NCI-H1048 (cell line): ENCODE measurements at places on chromosomes 7 and 10.
A peak's percentile ranks its signal among the peaks of the same experiment; 100 is the strongest.

DNA sequence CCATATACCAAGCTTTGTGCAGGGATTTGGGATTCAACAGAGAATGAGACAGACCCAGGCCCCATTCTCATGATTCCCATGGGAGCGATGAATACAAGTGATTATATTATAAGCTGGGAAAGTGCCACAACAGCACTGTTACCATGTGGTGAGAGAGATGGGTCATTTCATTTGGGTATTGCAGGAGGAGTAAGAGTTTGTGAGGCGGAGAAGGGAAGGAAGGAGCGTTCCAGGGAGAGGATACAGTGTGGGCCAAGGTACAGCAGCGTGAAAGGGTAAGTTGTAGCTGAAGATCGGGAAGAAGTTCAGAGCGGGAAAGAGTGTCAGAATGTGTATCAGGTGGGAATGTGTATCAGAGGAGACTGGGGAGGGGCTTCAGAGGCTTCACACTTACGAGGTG is 38.5 kb downstream of the GOLGA7B start:
- no peak for DNase-seq

- no peak for DNase-seq
These were observed 53.8 kb downstream of the KCTD7 start for GRCh38 chr7:66682350-66683093.

- DNase-seq: no peak
These were observed 59.9 kb downstream of the INSIG1 start for GRCh38 chr7:155357573-155358041.

GRCh38 chr7:101271021-101271420 is 26.1 kb upstream of the FIS1 start:
- no peak for DNase-seq

GRCh38 chr10:112951359-112952281 is 1.6 kb downstream of the TCF7L2 start:
- no peak for DNase-seq

GRCh38 chr7:99105756-99106155 is 38.2 kb downstream of the SMURF1 start:
- DNase-seq: no peak

DNA sequence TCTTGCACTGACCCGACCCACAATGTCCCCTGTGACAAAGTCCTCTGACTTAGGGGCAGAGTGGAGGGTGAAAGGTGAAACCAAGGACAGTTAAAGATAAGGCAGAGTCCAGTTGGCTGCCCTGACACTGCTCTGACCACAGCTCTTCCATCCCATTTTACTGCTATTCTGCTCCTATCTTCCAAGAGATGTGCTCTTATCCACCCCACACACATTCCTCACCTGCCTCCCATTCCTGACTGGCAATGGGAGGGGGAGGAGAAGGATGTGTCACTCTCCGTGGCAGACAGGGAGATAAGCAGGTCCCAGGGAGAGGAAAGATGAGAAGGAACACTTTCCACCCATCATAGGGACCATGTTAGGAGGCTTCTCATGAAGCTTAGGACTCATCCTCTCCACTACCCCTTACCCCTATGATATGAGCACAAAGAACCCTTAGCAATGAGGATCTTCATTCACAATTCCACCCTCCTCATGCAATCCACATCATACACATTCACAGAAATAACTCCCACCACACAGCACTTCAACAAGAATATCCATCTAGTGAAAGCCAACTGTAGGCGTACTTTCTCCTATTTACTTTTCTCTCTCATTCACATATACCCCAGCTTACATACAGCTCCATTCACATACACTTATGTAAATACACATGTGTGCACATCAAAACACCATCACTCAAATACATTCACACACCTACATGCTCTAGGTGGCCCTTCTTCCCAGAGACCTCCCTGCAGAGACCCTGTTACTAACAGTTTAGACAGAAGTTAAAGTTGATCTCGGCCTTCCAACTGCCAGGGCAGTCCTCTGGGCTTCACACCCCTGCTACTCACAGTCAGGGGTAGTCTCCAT is 6.6 kb downstream of the SYNPO2L start:
- no peak for DNase-seq

DNA sequence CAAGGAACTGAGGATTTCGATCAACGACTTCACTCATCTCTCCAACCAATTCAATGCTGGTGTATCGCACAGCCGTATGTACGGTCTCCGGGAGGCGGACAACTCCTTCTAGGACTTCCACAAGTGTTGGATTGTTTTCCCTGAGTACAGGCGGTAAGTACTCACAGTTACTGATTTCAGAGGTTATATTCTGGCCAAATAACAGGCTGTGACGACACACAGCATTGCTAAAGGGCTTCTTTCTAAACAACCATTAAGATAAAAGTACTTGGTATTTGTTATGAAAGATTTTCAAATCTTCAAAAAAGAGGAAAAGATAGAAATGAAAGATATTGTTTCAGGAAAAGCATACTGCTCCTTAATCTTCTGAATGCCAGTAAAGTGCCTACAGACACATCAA is 52.2 kb downstream of the IRF5 start:
- DNase-seq: no peak

GRCh38 chr7:3195160-3195559 is 105.9 kb upstream of the SDK1 start:
- no peak for DNase-seq

DNA sequence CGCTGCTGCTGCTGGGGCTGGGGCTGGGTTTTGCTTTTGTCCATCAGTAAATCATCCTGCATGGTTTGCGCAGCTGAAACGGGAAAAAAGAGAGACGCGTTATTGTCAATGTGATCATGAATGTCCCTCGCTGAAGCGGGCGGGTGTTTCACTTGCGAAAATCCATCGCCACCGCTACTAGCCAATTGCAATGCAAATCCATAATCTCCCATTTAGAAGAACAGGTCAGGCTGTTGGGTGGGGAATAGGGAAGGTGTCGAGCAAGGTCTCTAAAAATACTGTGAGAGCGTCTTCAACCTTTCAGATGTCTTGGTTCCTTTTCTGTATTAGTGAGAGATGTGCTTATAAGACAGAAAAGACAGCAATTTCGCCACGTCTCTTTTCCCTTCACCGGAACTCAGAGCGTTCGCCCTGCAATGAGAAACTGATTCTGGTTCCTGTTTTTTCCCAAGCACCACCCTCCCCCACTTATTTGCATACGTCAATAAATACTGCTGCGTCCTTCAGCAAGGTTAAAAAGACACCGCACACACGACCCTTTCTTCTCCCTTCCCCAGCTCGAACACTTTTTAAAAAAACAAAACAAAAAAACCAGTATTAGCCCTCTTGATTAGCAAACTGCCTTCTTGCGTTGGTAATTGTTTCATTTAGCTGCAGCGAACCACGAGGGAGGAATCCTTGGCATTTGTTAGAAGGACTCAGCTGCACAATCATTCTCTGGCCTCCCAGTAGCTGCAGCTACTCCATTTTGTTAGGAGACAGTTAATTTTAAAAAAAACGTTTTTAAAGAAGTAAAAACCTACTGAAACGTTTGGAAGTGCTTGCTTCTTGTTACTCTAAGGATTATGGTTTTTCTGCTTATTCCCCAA is 50.4 kb downstream of the CPEB3 start:
- DNase-seq: peak; percentile 59
